H7 (cell line): ENCODE measurements at places on chromosomes 4 and X.

GRCh38 chr4:34629451-34629850, 1614.9 kb downstream of the ARAP2 start:
- DNase-seq, result no peak

DNA sequence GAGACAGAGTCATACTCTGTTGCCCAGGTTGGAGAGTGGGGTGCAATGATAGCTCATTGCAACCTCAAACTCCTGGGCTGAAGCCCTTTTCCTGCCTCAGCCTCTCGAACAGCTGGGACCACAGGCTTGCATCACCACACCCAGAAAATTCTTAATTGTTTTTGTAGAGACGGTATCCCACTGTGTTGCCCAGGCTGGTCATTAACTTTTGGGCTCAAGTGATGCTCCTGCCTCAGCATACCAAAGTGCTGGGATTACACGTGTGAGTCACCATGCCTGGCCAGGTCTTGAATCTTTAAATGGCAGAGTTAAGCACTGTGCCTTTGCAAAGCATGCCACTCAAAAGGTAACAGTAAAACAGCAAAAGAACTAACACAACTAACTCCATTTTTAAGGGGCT, 28.6 kb upstream of the BBS12 start:
- DNase-seq, result no peak

- DNase-seq, result no peak
Observed at GRCh38 chrX:47068214-47068613, 10.0 kb upstream of the RGN start.

DNA sequence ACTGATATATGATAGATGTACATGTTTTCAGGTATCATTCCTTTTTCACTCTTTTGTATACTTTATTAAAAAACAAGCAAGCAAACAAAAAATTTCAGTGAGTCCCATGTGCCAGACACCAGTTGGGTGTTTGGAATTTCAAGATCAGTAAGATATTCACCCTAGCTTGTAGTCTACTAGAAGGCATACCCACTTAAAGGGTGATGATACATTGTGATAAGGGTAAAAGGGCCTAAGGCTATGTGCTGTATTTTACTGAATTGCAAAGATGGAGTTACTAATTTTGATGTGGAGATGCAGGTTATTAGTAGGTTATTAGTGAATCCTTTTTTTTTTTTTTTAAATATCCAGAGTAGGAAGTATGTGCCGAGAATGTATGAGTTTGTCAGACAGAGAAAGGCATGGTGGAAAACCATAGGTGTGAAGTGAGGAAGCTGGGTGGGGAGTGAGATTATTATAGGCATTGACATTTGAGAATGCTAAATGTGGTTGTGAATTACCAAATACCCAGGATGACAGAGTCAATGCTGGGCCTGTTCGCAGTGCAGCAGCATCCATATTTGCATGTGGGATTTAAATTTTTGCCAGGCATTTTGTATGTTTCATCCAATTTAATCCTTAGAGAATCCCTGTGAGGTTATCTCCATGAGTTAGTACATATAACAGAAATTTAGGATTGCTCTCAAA, 10.1 kb downstream of the STIM2 start:
- no peak for DNase-seq

- no peak for DNase-seq
Observed at GRCh38 chr4:40412866-40413795, 78.0 kb downstream of the CHRNA9 start.

GRCh38 chr4:8114456-8115202, 44.0 kb downstream of the ABLIM2 start:
- no peak for DNase-seq

GRCh38 chr4:20028645-20029044, 223.1 kb upstream of the SLIT2 start:
- DNase-seq, result no peak

GRCh38 chr4:153573221-153573620, 107.1 kb downstream of the TMEM131L start:
- DNase-seq, result no peak

DNA sequence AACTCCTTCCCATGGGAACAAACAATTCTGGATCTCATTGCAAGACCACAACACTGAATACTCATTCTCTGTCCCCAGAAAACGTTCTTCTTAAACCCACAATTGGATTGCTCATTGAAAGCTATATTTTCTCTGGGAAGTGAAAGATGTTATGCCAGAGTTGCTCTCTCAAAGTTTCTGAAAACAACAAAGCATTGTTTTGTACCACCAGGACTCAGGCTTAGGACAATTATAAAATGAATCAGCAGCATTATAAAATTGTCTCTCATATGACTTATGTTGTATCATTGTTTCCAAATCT, 26.5 kb downstream of the TFDP3 start:
- DNase-seq, result no peak

DNA sequence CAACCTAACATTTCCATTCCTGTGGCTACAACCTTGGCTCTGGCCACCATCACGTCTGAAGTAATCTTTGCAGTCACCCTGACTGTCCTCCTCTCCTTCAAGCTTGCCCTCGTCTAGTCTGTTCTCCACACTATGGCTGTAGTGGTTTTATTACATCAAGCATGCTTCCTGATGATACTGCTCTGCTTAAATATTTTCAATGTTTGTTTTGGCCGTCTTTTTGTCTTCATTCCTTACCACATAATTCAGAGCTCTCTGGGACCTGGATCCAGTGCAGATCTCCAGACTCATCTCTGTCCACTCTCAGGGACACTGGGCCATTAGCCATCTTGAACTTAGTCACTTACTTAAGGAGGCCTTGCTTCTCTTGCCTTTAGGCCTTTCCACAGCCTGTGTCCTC, 27.7 kb upstream of the FREM3 start:
- no peak for DNase-seq

DNA sequence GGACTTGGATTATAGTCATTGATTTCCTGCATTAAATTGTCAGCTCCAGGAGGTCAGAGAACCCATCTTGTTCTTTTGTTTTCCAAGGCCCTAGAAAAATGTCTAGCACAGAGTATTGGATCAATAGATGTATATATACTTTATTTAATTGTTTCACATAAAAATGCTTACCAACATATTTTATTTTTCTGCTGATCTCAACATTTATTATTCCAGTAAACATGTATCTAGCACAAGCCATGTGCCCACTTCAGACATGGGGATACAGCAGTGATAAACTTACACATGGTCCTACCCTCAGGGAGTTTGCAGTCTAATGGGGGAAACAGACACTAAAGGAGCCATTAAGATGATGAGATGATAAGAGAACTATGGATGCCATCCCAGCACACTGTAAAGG, 49.1 kb upstream of the TBC1D9 start:
- no peak for DNase-seq

DNA sequence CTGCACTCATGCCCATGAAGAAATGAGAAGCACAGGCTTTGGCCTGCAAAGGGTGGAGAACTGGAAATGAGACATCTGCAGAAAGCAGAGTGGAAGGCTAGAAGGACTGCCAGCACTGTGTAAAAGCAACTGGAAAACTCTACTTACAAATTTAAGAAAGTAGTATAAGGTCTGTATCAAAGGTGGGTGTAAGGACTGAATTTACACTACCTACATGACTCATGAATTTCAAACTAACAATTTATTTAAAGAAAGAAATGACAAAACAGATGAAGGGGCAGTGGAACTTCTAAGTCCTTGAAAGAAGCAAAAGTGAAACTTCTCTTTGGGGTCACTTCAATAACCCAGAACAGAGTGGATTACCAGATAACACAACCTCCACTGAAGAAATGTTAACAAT, 71.2 kb downstream of the SLC10A7 start:
- no peak for DNase-seq

GRCh38 chr4:155552180-155552579, 114.5 kb upstream of the GUCY1A1 start:
- DNase-seq, result no peak

DNA sequence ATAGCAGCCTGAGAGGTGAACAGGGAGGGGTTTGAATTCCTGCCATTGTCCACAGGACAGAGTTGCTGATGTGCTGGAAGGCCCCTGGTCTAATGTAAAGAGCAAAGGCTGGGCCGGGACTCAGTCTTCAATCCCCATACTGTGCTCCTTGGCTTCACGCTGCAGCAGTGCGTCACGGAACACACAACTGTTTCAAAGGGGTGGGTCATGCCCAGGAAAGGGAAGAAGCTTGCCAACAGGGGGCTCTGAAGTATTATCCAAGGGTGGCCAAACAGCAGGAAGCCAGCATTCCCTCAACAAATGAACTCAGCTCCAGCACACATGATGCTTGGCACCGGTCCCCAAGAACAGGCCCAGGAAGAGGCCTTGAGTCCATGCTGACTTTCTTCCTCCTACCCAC, 122.5 kb downstream of the NFKB1 start:
- peak; percentile 28 for DNase-seq

DNA sequence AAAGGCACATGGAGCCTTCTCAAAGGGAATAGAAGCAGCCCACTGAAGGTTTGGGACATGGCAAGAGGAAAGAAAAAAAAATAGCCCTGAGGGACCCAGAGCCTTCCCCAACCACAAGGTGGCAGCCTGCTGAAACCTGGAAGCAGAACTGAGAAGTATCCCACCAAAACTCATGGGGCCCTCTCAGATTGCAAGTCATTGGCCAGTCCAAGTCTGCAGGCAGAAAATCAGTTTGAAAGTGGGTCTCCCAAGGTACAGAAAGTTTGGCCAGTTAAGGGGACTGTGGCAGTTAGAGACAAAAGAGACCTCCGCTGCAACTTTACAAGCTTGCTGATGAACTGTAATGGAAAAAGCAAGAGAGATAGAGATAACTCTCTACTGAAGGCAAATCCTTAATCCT, 155.8 kb downstream of the ANTXR2 start:
- no peak for DNase-seq

DNA sequence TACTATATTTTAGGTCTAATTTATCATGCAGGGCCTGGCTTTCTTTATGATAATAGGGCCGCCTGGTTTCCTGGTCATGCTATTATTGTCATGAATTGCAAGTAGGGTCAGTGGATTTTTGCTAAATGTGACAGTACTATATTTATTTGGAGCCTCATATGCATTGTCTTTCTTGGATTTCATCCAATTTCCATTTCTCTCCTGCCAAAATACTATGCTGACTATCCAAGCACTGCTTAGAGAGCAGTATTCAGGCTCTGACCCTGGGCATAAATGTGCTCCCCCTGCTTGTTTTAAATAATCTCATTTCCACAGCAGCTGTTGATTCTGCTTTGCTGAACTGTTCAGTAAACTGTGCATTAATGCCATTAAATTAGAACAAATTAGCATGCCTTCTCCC, 269.3 kb downstream of the GPM6A start:
- DNase-seq, result no peak

- DNase-seq, result no peak
Observed at GRCh38 chr4:180528003-180528402, 1715.2 kb upstream of the TENM3 start.

DNA sequence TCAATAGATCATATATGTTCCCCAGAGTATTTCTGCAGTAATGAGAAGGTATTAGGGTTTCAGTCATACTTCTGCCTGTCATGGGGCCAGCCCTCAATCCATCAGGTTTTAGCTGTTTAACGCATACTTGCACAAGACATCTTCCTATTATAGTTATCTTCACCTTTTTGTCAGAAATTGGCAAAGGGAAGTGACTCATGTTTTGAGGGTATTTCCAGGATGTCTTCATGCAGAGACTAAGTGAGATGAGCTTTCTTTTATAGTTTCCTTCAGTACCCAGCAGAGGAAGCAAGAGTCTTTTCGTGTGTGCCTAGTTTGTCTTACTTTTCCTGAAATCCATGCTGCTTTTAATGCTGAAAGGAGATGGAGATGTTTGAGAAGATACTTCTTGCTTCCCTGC, 9.5 kb downstream of the CSTF2 start:
- DNase-seq, result no peak
